ENCODE measurements at places on chromosomes 16 and 17.

DNA sequence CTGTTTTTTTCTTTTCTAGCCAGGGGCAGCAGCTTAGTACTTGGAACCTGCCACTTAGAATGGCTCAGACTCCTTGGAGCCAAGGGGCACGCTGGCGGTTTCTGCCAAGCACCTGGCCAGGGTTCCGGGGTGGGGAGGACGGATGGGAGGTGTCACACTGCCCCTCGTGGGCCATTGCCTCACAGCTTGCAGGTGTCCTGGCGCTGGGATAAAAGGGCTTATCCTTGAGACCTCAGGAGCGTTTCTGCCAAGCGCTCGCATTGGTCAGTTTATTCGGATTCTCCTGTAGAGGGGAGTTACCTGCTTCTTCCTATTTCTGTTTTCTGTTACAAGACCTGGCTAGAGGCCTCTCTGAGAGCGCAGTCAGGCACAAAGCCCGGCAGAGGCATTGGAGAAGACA lies 234.6 kb downstream of the MSI2 start:
- DNase-seq: no peak

DNA sequence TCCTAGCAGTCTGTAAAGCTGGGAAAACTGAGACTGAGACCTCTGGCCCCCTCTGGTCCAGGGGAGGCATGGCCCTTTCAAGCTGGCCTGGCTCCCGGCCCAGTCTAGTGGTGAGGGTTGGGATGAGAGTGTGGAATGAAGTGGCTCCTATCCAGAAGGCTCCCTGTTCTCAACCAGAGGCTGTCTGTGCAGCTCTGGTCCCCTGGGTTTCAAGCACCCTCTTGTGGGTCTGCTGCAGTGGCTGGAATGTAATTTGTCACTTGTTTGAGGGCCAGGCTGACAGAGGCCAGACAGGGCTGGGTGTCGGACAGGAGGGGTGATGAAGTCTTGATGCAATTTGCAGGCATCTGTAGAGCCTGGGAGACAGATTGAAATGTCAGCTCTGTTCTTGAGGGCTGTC lies 22.1 kb upstream of the PHF12 start:
- no peak for DNase-seq

DNA sequence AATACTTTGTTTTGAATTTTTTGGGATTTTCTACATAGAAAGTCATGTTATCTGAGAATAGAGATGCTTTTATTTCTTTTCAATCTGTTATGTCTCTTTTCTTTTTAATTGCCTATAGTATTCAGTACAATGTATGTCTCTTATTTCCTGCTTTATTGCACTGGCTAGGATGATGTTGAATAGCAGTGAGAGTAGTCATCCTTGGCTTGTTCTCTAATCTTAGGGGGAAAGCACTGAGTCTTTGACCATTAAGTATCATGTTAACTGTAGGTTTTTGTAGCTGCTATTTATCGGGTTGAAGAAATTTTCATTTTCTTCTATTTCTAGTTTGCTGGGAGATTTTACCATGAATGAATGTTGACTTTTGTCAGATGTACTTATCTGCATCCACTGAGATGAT lies 10.0 kb upstream of the ABCA3 start:
- DNase-seq: no peak

- no peak for DNase-seq
Measured at GRCh38 chr17:54177606-54178308, 355.0 kb downstream of the KIF2B start.

DNA sequence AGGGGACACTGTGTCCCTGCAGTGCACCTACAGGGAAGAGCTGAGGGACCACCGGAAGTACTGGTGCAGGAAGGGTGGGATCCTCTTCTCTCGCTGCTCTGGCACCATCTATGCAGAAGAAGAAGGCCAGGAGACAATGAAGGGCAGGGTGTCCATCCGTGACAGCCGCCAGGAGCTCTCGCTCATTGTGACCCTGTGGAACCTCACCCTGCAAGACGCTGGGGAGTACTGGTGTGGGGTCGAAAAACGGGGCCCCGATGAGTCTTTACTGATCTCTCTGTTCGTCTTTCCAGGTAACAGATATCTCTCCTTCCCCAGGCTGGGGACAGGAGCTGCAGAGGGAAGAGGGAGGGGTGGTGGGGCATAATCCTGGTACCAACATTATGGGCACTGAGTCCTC lies 1.6 kb downstream of the CD300LG start:
- DNase-seq: no peak

DNA sequence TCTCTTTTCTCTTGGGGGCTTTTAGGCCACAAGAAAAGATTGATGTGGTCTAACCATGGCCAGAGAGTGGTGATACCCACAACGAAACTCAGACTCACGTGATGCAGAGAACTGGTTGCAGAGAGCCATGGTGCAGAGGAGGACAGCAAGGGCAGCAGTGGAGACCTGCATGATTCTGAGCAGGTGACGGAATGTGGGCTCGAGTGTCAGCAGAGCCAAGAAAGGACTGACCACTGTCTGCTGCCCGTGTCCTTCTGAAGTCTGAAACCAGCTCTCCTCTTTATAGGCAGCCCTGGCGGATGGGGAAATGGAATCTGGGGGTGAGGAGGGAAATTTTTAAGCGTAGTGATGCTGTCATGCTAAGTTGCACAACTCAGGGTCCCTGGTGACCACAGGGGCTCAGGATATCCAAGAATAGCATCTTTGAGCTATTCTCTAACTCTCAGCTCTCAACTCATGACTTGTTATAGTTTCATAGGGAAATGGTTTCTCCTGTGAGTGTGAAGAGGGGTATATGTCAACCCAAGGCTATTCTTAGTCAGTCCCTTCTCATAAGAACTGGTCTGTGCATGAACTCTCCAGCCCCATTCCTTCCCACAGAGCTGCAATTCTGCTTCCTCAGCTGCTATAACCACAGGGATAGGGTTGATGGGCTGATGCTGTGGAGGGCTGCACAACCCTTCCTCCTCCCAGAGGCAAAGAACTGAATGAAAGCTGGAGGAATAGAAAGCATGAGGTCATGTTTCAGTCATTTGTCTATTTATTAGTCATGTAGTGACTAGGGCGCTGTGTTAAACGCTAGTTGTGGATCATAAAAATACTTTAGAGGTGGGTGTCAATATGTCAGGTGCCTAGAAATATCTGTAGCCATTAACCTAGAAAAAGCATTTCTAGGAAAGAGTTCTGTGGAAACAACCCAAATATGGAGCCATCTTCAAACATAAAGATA lies at the start of gene CCL3:
Gene CCL3 (minus strand): TSS at position 256 of the 949 bp plus-strand sequence. CDS start 85 bp downstream, at position 171.
- no peak for DNase-seq

GRCh38 chr16:72913551-72913950 lies 134.4 kb downstream of the ZFHX3 start:
- no peak for DNase-seq

- DNase-seq: no peak
Measured at GRCh38 chr17:79612468-79613194, 1.8 kb upstream of the RBFOX3 start.

- DNase-seq: no peak
Measured at GRCh38 chr17:69696650-69697049, 282.2 kb downstream of the MAP2K6 start.

DNA sequence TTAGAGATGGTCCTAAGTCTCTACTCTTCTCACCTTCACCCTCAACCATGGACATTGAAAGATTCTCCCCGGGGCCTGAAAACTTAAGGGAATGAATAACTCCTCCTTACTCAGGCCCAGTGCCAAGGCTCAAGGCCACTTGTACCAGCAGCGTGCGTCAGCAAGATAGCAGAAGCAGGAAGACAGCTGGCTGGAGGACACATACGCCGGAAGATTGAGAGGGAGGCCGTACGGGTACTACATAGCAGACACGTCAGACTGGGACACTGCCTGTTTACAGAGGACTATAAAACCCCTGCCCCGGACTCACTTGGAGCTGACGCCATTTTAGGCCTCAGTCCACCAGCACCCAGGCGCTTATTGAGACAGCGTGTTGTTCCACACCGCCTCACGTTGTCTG lies 75.8 kb upstream of the MED13 start:
- no peak for DNase-seq

DNA sequence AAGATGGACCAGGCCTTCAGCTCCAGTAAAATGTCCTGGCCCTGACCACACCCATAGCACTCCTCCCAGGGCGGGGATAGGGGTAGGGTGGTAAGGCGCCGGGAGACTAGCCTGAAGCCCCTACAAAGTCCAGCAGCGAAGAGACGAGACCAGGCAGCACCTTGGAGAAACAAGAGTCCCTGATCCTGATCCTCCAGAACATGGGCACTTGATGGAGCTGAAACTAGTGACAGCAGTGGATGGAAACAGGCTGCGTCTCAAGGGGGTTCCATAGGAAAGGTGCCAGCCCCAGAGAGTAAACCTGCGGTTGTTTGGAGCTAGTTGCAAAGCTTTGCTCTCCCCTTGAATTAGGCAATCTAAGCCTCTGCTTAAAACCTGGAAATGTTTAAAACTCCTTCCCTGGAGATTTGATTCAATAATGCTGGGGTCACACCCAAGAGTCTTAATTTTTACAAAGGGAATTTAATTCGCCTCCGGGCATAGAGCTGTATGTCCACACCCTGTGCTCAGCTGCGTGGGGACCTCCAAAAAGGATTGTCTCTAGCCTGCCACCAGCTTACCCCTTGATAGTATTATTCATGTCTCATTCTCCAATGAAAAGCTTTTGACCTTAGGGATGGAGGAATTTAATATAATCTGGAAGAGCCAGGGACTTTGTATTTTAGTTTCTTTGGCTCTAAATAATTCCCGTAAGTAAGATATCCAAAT lies 258.6 kb downstream of the PMP22 start:
- DNase-seq: no peak

DNA sequence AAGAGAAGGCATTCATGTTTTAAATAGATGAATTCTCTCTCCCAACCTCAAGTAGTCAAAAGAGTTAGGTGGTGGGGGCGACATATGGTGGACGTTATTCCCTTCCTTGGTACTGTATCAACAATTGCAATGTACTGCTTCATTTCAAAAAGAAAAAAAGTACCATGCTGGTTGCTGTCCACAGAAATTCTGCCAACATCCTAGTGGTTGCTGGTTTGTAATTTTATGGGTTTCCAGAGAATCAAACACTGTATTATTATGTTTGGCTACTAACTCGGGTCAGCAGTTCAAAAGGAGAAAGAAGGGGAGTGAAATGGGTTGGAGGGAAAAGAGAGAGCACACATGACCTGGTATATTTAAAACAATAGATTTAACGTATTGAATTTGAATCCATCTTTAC lies 61.1 kb upstream of the KCNJ16 start:
- DNase-seq: no peak

DNA sequence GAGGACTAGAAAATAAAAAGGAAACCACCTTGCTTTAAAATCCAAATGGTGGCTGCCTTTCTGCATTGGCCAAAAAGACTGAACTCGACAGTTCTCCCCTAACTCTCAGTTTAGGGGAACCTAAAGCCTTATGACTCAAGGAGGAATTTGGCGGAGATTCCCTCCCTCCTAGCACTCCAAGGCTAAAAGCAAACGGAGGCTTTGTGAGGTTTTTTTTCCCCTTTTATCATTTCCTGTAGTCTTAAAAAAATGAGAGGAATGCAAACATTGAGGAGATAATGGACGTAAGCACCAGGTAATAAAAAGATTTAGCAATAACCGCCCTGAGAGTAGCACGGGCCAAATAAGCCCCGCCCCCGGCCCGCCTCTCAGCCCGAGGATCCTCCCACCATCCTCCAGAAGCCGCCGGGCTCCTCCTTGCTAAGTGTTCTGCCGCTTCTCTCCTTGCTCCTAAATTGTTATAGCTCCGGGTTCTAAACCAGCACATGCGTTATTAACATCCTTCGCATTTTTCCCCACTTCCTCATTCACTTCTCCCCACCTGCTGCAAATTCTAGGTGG lies 5.8 kb upstream of the KIFC3 start:
- no peak for DNase-seq

- DNase-seq: no peak
Measured at GRCh38 chr17:49928837-49929475, 40.0 kb upstream of the DLX4 start.

GRCh38 chr17:1882836-1883235 lies 53.0 kb downstream of the RPA1 start:
- DNase-seq: no peak

DNA sequence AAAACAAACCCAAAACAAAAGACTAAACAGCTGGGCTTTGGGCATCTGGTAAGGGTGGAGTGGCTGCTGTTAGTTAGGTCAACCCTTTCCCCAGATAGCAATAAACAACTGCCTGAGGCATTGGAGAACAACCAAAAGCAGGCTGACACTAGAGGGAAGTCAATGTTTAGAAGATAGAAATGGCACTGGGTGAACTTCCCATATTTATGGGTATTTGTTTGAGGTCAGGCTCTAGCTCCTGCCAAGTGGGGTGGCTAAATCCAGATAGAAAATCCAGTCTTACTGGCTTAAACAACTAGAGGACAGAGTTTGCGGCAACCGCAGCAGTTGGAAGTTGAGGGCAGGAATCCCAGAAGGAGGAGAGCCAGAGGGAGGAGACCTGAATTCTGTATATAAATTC lies 79.4 kb downstream of the SDK2 start:
- DNase-seq: no peak

GRCh38 chr17:56887552-56888467 lies 26.0 kb downstream of the TRIM25 start:
- no peak for DNase-seq

DNA sequence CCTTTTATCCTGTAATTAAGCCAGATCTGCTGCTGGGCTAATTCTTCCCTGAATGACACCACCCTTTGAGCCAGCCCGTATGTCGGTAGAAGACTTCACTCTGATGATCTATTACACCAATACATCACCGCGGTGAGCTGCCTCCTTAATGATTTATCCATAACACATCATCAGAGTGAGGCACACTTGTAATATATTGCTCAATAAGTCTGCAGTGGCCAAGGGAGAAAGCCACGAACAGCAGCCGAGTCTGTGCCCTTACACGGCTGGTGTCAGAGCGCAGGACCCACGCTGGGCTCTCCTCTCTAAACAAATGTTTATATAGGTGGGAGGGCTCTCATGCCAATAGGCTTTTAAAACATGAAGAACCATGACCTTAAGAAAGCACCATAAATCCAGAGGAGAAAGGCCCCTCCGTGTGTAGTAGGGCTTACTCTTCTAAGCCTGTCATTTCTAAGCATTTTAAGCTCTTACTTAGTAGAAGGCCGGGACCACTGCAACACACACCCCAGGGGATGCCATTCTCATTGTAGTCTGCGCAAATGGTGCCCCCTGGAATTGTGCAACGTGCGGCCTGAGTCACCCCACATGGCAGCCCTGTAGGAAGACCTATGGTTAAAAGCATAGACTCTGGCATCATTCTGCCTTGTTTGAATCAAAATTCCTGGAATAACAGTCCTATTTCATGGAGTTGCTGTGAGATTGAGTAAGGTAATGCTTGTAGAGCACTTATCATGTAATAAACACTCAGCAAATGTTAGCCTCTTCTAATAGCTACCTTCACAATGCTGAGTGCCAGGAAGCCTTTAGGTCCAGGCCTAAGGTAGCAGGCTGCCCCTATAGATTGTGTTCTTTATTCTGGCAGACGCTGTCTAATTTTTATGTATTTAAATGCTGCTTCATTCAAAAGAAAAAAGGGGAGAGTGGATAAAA lies 26.1 kb downstream of the MRPS23 start:
- no peak for DNase-seq

All from right renal cortex interstitium (tissue), 3 donors.